ENCODE measurements at places on chromosomes 2 and 18. TPM values are rescaled to one million over a fixed set of nuclear protein-coding genes. Genes with fewer than 3 reads are reported as not detected.

SLC8A1 gene
- 0.59 TPM for total RNA-seq

OSR1 gene
- 4.4 TPM for total RNA-seq

SIX3 gene
- total RNA-seq: 0.21 TPM

ADNP2 gene
- total RNA-seq: 40.5 TPM

DYSF gene
- 0.31 TPM for total RNA-seq

CACNB4 gene
- 1.7 TPM for total RNA-seq

INPP5D gene
- total RNA-seq: 0.39 TPM
